ENCODE measurements at places on chromosomes 13 and 19. TPM values are rescaled to one million over a fixed set of nuclear protein-coding genes. Genes with fewer than 3 reads are reported as not detected.

Gene ZNF626
- total RNA-seq: 30.3 TPM

DNA sequence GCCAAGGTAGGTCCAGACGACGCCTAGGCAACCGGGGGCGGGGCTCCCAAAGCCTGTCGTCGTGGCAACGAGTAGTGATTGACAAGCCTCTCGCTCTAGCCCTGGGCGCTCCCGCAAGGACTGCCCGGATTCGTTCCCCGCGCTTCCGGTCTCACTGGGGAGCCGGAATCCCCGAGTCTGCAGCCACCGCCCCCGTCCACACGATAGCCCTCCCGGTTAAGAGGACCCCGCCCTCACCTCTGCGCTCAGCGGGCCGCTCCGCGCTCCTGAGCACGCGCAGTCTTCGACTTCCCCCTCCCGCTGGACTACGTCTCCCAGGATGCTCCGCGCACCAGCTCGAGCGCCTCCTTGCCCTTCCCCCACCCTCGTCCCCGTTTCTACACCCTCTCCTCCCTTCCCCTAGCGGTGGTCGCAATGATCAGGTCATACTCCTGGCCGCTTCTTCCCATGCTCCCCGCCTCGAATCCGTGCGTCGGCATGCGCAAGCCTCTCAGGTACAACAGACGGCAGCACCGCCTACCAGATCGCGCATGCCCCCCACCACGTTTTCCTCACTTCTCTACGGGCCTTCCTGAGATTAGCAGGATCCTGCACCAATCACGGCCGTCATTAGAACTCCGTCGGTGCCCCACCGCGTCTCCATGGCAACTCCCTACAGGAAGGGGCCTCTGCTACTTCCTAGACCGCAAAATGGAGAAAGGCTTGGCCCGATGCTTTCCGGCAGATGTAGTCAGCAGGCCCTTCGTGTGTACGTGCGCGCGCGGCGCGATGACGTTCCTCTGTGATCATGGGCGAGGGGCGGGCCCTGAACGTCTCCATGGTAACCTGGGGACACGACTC is at the start of gene MZF1:
MZF1 (minus strand) TSS at position 518 of the 840 bp plus-strand sequence. CDS start 1,946 bp downstream, outside the sequence.
- peaks cover 1% of the 10 kb centered on the region for H3K36me3 ChIP-seq
- H3K4me3 ChIP-seq: peak within 1 kb of the TSS; percentile 98
- H3K27me3 ChIP-seq: no peaks in the 10 kb centered on the region
- H3K4me1 ChIP-seq: peaks cover 22% of the 10 kb centered on the region
- peak; percentile 98 for DNase-seq

Gene OR7D2
- 1.8 TPM for total RNA-seq

DNA sequence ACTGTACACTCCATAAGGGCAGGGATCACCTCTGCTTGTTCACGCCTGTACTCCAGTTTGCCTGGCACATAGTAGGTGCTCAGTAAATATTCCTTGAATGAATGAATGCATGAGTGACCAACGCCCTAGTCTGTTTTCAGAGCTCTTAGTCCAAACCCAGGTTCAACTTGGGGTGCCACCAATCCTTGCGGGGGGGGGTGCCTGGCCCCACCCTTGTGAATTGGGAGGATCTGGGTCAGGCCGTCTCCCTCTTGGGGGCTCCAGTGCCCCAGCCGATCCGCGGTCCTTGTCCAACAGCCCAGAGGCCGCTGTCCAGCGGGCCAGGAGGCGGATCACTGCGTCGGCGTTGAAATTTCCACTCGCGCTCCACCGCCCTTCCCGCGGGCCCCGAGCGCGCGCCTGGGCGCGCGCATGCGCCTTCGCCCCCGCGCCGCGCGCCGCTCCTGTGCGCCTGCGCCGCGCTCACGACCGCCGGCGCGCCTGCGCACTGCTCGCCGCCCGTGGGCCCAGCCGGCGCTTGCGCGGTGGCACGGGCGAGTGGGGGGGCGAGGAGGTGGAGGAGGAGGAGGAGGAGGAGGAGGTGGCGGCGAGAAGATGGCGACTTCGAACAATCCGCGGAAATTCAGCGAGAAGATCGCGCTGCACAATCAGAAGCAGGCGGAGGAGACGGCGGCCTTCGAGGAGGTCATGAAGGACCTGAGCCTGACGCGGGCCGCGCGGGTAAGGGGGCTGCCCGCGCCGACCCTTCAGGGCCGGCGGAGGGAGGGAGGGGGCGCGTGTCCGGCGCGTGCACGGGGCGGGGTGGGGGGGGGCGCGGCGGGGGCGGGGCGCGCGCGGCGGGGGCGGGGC is at the start of gene CRTC1:
CRTC1 (plus strand) TSS at position 572 of the 849 bp plus-strand sequence; CDS start at position 595, 23 bp downstream.
- H3K4me3 ChIP-seq: peak within 1 kb of the TSS; percentile 85
- peaks cover 13% of the 10 kb centered on the region for H3K4me1 ChIP-seq
- no peaks in the 10 kb centered on the region for H3K36me3 ChIP-seq
- peak; percentile 85 for DNase-seq
- H3K27ac ChIP-seq: peak within 1 kb of the TSS; percentile 76
- H3K27me3 ChIP-seq: no peaks in the 10 kb centered on the region

- H3K27me3 ChIP-seq: no peaks in the 10 kb centered on the region
- H3K4me3 ChIP-seq: no peak overlapping the region
- H3K27ac ChIP-seq: no peak overlapping the region
- no peak for DNase-seq
Measured at GRCh38 chr19:5615756-5616327, 6.7 kb downstream of the SAFB2 start.

DNA sequence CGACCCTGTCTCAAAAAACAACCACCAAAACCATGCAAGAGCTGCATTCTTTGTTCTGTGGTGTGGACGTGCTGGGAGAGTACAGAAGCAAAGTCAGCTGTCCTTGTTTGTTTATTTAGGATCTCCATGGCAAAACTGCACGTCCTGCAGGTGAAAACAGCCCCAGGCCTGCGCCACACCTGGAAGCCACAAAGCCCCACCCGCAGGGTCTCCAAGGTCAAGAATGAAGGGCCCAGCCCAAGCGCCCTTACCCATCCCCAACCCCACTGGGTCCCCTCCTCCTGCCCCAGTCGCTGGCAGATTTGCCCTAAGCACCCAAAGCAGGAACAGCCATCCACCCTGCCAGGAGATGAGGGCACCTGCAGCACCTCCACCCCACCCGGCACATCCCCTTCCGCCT is 10.5 kb downstream of the MBD3 start:
- H3K27me3 ChIP-seq: no peaks in the 10 kb centered on the region
- H3K4me3 ChIP-seq: no peak overlapping the region
- no peaks in the 10 kb centered on the region for H3K4me1 ChIP-seq
- peaks cover 37% of the 10 kb centered on the region for H3K36me3 ChIP-seq
- no peak for DNase-seq
- H3K27ac ChIP-seq: no peak overlapping the region

DNA sequence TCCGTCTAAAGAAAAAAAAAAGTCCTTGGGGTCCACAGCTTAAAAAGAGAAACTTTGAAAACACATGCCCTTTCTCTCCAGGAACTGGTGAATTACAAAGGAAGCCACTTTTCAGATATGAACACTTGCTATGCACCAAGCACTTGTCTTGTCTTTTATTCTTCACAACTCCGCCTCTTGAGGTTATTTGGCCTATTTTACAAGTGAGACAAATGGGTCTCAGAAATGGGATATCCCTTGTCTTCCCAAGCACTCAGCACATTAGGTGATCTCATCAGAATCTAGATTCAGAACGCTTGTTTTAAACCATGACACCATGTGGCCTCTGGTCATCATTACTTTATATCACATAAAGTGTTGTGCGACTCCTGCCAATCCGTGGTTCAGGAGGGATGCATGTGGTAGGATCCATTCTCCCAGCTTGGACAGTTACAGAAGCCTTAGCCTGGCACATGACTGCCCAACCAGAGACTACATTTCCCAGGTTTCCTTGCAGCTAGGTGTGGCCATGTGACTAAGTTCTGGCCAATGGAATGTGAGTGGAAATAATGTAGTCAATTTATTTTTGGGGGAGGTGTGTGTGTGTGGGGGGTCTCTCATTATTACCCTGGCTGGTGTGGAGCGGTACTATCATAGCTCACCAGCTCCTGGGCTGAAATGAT is 13.9 kb downstream of the TSKS start:
- no peaks in the 10 kb centered on the region for H3K27me3 ChIP-seq
- no peaks in the 10 kb centered on the region for H3K36me3 ChIP-seq
- no peaks in the 10 kb centered on the region for H3K4me1 ChIP-seq
- H3K27ac ChIP-seq: no peak overlapping the region
- no peak for DNase-seq

DNA sequence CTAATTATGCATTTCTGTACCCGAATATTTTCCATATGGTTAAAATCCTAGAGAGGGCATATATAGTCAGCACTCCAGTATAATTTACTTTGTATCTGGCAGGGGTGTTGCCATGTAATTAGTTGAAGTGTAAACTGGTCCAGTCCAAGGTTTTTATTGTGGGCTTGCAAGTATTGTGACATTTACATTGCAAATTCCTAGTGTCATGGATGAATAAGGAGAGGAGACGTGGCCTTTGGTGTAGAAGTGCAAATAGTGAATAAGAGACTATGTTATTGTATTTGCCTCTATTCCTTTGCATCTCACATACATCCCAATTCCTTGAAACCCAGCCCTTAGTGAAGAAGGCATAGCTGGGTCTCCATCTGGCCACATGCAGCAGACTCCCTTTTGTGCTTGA is 330.6 kb downstream of the ATP8A2 start:
- no peak for DNase-seq
- H3K36me3 ChIP-seq: peaks cover 17% of the 10 kb centered on the region
- H3K27me3 ChIP-seq: no peaks in the 10 kb centered on the region
- no peak overlapping the region for H3K27ac ChIP-seq

Gene OR7C1
- total RNA-seq: not detected

Gene NRTN
- total RNA-seq: 2.8 TPM

Gene PRR19
- total RNA-seq: 2.0 TPM

Gene PTPRS
- total RNA-seq: 240 TPM

- H3K4me1 ChIP-seq: peaks cover 2% of the 10 kb centered on the region
- no peak for DNase-seq
- no peaks in the 10 kb centered on the region for H3K36me3 ChIP-seq
- no peaks in the 10 kb centered on the region for H3K27me3 ChIP-seq
- no peak overlapping the region for H3K27ac ChIP-seq
- H3K4me3 ChIP-seq: no peak overlapping the region
Measured at GRCh38 chr13:109569958-109570711, 216.2 kb downstream of the IRS2 start.

Gene ATXN8OS
- not detected for total RNA-seq

- H3K27ac ChIP-seq: peak overlapping the region; percentile 66
- H3K36me3 ChIP-seq: no peaks in the 10 kb centered on the region
- peaks cover 49% of the 10 kb centered on the region for H3K4me1 ChIP-seq
- H3K4me3 ChIP-seq: no peak overlapping the region
- H3K27me3 ChIP-seq: no peaks in the 10 kb centered on the region
Measured at GRCh38 chr13:36815062-36815461, 4.0 kb upstream of the RFXAP start.

GRCh38 chr13:114019367-114019766 is 45.5 kb upstream of the C13orf46 start:
- no peak for DNase-seq
- no peaks in the 10 kb centered on the region for H3K27me3 ChIP-seq
- no peak overlapping the region for H3K27ac ChIP-seq
- H3K36me3 ChIP-seq: no peaks in the 10 kb centered on the region

All from mesothelial cell of epicardium (in vitro differentiated cells).